ENCODE measurements at places on chromosomes 1 and 21. TPM values are rescaled to one million over a fixed set of nuclear protein-coding genes. Genes with fewer than 3 reads are reported as not detected.

Gene ECM1
- total RNA-seq: 19.8 TPM

Gene TEDDM1
- total RNA-seq: not detected

GRCh38 chr1:174160109-174160473, 771 bp downstream of the RABGAP1L start:
- DNase-seq: no peak

GRCh38 chr1:69284508-69284907, 283.2 kb upstream of the LRRC7 start:
- no peak for DNase-seq

Gene KAZN
- 47.1 TPM for total RNA-seq

Gene ABCD3
- 39.0 TPM for total RNA-seq

Gene RTCA
- total RNA-seq: 30.5 TPM

GRCh38 chr1:244369256-244370057, 82.3 kb downstream of the ADSS2 start:
- DNase-seq: no peak

Gene GDAP2
- 21.5 TPM for total RNA-seq

DNA sequence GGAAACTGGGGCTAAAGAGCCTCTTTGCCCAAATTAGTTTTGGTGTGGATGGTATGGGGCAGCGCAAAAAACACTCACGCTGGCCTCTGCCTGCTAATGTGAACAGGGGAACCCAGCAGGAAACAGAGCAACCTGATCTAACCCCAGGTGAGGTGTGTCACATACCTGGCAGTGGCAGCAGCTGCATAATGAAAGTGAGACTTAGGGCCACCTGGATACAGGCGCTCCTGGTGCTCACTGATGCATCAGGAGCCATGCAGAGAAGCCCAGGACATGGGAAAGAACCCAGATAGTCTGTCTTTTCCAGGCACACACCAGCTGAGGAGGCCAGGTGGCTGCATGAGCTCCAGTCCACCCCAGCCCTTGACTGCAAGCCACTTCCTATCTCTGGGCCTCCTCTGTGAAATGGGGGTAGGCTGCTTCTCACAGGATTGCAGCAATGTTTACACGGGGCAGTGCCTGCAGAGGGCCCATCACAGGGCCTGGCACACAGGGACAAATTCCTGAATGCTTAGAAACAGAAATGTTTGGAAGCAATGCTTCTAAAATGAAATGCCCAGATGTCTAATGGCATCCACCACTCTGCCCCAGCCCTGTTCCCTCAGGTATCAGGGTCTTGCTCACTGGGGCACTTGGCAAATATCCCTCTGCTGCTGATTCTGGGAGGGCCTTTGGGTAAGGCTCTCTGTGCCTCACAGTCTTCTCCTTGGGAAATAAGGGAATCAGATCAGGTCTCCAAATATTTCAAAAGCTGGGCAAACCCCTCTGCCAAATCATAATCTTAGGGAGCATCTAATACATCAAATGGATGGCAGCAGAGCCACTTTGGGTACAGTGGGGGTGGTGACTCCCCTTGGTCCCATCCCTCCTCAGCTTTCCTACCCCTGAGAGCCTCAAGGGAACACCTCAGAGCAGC, 19.9 kb downstream of the DHCR24 start:
- no peak for DNase-seq

DNA sequence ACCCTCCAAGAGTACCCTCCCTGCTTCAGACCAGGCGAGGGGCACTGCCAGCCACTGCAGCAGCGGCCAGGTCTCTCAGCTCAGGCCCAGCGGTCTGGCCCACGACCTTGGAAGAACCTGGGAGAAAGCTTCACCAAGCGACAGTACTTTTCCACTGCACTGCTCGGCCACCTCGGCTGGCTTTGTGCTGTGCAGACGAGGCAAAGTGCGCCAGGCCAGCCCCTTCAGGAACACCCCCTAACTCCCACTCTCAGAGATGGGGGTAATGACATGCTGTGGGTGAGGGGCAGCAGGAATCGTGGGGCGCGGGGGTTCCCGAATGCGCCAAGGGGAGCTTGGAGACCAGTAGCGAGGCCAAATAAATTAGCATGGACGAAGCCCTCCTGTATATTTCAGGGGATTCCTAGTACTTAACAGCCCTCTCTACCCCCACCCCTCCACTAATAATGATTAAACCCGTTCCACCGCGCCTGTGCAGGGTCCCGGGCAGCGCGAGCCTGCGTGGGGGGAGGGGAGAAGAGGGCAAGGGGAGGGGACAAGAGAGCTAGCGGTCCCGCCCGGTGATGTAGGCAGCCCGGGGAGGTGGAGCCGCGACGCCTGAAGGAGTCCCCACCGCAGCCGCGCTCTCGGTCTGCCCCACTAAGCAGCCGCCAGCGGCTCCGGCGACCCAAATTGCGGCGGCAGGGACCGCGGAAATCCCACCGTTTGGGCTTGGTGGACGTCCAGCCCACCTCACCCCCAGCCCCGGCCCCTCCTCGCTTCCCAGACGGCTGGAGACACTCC, at the start of gene FAM43B:
Gene FAM43B (plus strand): TSS at position 629 of the 783 bp plus-strand sequence. CDS start 401 bp downstream, outside the sequence.
- no peak for DNase-seq

GRCh38 chr1:212955098-212955497, 4.8 kb downstream of the VASH2 start:
- no peak for DNase-seq

Gene DIRAS3
- total RNA-seq: 1.7 TPM

DNA sequence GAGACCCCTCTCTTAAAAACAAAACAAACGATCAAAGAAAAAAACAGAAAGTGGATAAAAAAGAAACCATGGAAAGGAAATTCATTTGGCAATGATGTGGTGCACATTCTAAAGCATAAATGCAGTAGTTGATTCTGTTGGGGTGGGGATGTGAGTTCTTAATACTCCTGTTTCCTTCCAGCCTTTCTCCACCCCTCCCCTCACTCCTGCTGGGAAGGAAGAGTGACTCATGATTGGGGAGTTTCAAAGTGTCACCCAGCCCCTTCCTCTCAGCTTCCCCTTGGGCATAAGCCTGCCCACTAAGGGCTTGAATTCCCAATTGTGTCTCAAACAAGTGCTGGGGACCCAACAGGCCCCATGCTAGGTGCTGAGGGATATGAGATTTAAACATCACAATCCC, 6.7 kb upstream of the PINK1 start:
- DNase-seq: no peak

DNA sequence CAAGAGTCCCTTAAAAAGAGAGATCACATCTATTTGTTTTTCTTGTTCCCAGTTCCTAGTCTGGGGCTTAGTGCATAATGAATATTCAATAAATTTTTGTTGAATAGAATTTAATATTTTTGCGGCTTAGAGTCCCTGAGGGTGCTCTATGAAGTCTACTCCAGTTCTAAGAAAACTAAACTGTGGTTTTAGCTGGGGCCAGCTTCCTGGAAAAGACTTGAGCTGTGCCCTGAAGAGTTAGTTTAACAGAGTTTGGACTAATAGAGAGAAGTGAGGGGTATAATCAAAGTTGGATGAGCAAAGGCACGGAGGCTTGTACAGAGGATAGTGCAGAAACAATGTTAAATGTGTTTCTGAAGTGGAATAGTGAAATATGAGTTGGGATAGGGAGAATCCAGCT, 168.9 kb downstream of the FASLG start:
- DNase-seq: no peak

Gene PTCH2
- total RNA-seq: 1.4 TPM

- DNase-seq: no peak
Measured at GRCh38 chr1:77866296-77866695, 22.1 kb upstream of the NEXN start.
